Stimulated activated CD8-positive, alpha-beta memory T cell treated with anti-CD3 and anti-CD28 coated beads, Interleukin-4, amount 100 ng/mL, for 24 hours (primary cell): ENCODE measurements at places on chromosomes 3 and 15.

GRCh38 chr3:32419742-32420125, 28.1 kb downstream of the CMTM7 start:
- no peak for DNase-seq

GRCh38 chr3:3587647-3587972, 211.6 kb upstream of the LRRN1 start:
- no peak for DNase-seq

GRCh38 chr3:153901152-153901551, 220.0 kb upstream of the ARHGEF26 start:
- no peak for DNase-seq

GRCh38 chr15:59924812-59925522, 79.1 kb upstream of the FOXB1 start:
- no peak for DNase-seq

DNA sequence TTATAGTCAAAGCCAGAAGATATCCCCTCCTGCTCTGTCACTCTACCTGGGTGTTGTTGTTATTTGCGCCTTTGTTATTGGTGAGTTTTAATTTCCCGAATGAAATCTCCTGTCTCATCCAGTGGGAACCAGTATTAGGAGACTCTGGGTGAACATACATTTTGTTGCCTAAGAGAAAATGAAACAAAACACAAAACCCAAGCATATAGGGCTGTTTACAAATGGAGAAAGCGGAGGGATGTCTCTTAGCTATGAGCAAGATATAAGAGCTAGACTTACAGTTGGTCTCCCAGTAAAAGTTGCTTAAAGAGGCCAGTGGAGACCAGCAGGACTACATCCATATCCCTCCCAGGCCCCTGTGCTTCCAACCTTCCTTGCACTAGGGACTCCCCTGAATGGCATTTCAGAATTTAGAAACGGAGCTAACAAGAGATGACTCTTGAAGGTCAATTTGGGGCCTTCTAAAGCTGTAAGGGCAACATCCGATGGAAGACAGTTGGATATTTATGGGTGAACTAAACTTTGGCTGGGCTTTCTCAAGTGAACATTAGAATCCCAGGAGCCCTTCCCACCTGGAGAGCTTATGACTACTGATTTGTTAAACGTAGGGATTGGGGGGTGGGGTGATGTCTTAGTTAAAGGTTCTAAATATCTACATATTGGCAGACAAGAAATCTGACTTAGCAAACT, 2.7 kb downstream of the EOMES start:
- DNase-seq, result no peak

GRCh38 chr15:77118882-77119321, 48.0 kb upstream of the TSPAN3 start:
- no peak for DNase-seq

DNA sequence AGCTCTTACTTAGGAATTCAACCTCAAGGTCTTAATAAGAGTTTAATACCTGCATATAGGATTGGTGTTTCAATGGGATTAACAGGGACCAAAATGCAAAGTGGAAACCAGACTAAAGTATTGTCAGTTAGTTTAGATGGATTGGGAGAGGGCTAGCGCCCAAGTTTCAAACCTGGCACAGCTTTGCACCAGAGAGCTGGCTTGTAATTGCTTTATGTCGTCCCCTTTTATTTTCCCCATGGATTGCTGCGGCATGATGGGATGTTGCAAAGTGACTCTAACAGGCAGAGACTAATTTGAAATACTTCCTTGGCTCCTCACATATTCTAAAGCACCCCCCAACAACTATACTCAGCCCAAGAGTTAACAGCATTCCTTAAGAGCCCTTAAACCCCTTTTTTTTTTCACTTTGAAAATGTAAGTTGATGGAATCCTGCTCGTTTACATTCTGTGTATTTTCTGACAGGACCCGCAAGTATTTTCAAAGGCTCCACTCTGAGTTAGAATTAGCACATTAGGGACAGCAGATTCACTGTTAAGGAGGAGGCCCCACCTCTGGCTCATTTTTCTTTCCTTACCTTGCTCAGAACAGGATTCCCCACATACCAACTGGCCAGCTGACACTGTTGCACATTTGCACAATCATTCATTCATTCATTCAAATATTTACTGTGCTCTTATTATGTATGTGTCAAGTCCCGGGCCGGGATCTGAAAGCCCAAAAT, 214.2 kb downstream of the ERC2 start:
- no peak for DNase-seq

DNA sequence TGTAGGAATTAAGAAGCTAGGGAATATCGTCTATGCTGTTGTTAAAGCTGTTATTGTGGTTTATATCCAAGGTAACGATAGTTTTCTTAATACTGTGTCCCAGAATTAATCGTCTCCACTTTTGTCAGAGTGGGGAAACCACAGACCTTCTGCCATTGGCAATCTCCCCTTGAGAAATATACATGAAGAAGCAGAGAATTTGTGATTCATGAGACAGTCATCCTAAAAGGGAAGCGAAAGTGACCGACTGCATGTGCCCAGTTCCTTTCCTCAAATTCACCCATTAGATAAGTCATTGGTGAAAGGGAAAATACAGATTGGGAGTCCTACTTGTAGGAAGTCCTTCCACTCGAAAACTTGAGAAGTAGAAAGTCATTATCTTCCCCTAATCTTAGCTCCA, 26.6 kb downstream of the DIPK2A start:
- no peak for DNase-seq
